ENCODE measurements at places on chromosomes 5 and 9.

GRCh38 chr5:107990881-107991810 is 320.4 kb upstream of the EFNA5 start:
- no peak for DNase-seq

GRCh38 chr9:127896395-127897192 is 2.8 kb downstream of the ST6GALNAC6 start:
- DNase-seq = no peak

DNA sequence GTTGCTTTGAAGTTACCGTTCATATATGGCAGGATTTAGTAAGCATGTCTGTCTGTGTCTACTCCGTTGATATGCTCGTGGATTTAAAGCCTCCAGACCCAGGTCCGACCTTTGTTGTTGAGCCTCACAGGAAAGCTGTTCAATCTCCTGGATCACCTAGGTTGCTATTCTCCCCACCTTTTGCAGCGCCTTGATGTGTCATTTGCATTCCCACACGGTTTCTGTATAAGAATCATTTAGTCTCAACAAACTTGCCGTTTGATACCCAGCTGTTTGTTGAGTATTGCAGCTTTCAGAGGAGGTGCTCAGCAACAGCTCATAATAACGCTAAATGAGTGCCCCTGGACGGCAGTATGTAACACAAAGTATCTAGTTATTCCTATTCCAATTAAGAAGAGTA is 1.2 kb upstream of the ADGRV1 start:
- no peak for DNase-seq

GRCh38 chr5:15106530-15107283 is 235.1 kb upstream of the ANKH start:
- no peak for DNase-seq

GRCh38 chr5:135446615-135447014 is 533 bp downstream of the DCANP1 start:
- DNase-seq = no peak
